ENCODE measurements at places on chromosomes 16 and 17.

DNA sequence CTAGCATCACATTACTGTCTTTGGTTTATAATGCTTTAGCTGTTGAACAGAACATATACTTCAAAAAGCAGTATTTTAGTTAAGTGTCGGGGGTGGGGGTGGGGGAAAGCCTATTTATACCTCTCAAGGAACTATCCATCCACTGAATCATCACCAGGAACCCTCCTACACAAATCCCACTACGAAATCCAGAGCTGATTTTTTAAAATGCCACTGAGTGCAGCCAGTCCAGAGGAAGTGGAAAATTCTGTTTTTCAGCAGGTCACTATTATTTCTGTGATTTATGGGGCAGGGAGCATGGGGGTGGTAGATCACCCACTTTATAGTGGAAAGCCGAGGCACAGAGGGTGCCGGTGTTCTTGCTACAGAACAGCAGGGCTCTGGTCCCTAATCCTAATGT lies 284.1 kb downstream of the SOX9 start:
- DNase-seq = no peak

- peak; percentile 97 for DNase-seq
Measured at GRCh38 chr17:29293890-29294579, at the start of gene NUFIP2. Gene NUFIP2, minus strand, starts transcription at chr17:29294148. Its CDS starts 89 bp downstream, at chr17:29294059.

DNA sequence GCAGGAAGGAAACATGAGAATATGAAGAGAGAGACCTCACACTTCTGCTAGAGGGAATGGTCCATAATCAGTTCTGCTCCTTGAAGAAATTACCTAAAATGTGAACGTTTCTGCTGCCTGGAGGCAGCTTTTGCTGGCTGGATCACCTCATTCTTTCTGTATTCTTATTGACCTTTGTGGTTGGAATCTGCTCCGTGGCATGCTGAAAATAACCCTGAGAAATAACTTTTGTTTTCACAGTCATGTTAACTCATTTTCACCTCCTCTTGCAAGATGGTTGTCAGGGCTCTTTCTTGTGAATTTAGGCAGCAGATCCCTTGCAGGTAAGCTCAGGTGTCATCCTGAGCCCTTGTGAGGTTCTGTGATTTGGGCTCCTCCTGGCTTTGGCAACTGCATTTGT lies 70.2 kb downstream of the IRF8 start:
- DNase-seq = no peak

- DNase-seq = no peak
Measured at GRCh38 chr16:88309908-88310265, 72.9 kb upstream of the ZNF469 start.

DNA sequence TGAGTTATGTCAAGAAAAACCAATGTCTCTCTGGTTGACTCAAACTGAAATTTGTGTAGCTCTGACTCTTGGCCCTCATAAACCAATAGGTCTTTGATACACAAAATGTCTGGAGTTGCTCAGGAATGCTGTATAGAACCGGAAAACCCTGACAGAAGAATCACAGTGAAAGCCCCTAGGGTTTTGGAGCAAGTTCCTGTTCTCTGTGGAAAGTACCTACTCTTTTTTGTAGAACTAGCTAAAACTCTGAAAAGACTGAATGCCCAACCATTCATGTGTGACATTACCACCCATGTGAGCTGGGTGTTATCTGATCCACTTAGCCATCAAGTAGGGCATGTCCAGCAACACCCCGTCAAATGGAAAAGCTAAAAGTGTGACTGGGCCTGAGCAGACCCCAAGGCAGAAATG lies 28.8 kb downstream of the CCL4 start:
- DNase-seq = no peak

DNA sequence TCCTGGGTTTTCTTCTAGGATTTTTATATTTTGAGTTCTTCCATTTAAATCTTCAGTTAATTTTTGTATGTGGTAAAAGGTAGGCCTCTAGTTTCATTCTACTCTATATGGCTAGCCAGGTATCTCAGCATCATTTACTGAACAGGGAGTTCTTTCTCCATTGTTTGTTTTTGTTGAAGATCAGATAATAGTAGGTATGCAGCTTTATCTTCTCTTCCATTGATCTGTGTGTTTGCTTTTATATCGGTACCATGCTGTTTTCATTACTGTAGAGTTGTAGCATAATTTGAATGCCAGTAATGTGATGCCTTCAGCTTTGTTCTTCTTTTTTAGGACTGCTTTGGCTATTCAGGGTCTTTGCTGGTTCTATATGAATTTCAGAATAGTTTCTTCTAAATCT lies 77.3 kb downstream of the USP22 start:
- no peak for DNase-seq

DNA sequence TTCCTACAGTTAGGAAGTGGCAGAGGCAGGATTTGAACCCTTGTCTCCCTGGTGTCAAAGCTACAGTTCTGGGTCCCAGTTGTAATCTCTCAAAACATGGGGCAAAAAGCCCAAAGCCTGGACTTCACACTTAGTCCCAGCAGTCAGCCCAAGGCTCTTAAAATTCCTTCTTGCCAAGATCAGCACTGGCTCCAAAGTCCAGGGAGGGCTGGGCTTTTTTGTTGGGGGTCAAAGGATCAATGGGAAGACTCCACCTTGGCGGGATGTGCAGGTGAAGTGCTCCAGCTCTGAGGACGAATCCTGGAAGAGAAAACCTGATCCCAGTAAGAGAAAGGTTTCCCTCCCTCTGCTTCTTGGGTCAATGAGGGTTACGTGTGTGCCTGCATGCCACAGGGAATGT lies 195.5 kb downstream of the HAPSTR1 start:
- no peak for DNase-seq

Measured in kidney capillary endothelial cell (primary cell).